Thoracic aorta endothelial cell (primary cell): ENCODE measurements at places on chromosomes 12 and 14. TPM values are rescaled to one million over a fixed set of nuclear protein-coding genes. Genes with fewer than 3 reads are reported as not detected.

The CPNE6 gene
- not detected in 2 replicates for total RNA-seq

The TCL1A gene
- not detected in 2 replicates for total RNA-seq

The KRT82 gene
- total RNA-seq = not detected in 2 replicates

The GLIPR1L1 gene
- total RNA-seq = not detected in 2 replicates

The AQP2 gene
- total RNA-seq = not detected in 2 replicates

The GSG1 gene
- total RNA-seq = not detected in 2 replicates

The EXD2 gene
- 25.5 and 27.2 TPM in 2 replicates for total RNA-seq

The MON2 gene
- total RNA-seq = 71.9 and 80.4 TPM in 2 replicates

The AKAP5 gene
- total RNA-seq = 0.50 and 0.53 TPM in 2 replicates

The EID3 gene
- total RNA-seq = 35.5 and 38.6 TPM in 2 replicates

The TPPP2 gene
- not detected in 2 replicates for total RNA-seq

The DPY19L2 gene
- total RNA-seq = 2.8 and 3.0 TPM in 2 replicates

The FBRSL1 gene
- total RNA-seq = 20.9 and 26.3 TPM in 2 replicates

The BATF gene
- total RNA-seq = 1.7 TPM in 1 of 2 replicates, not detected in the other

The CDH24 gene
- 8.9 and 9.8 TPM in 2 replicates for total RNA-seq

The TEDC1 gene
- 17.8 and 19.0 TPM in 2 replicates for total RNA-seq

The SGPP1 gene
- 14.1 and 18.2 TPM in 2 replicates for total RNA-seq

The HCFC2 gene
- 19.5 and 22.5 TPM in 2 replicates for total RNA-seq

The LHX5 gene
- not detected in 2 replicates for total RNA-seq

The RAD51AP1 gene
- 44.9 and 58.7 TPM in 2 replicates for total RNA-seq

The KRT79 gene
- total RNA-seq = not detected in 2 replicates

The ZC2HC1C gene
- total RNA-seq = 1.1 and 2.0 TPM in 2 replicates

The SLC25A21 gene
- total RNA-seq = 2.4 and 4.0 TPM in 2 replicates

The LUM gene
- 1.0 and 2.4 TPM in 2 replicates for total RNA-seq

The TBC1D30 gene
- 20.1 and 29.1 TPM in 2 replicates for total RNA-seq

The PTMS gene
- 98.0 and 103 TPM in 2 replicates for total RNA-seq

The RNASE4 gene
- total RNA-seq = 7.4 and 7.5 TPM in 2 replicates

The SYNDIG1L gene
- not detected in 2 replicates for total RNA-seq

The TAS2R30 gene
- 14.9 and 15.2 TPM in 2 replicates for total RNA-seq

The SSTR1 gene
- 1.2 and 2.9 TPM in 2 replicates for total RNA-seq

The MDGA2 gene
- not detected in 2 replicates for total RNA-seq

The PCED1B gene
- 0.40 and 0.72 TPM in 2 replicates for total RNA-seq

The ARPC3 gene
- 461 and 652 TPM in 2 replicates for total RNA-seq
